Activated T-cell treated with anti-CD3 and anti-CD28 coated beads for 4 hours (primary cell): ENCODE measurements at places on chromosomes 6 and 20.

DNA sequence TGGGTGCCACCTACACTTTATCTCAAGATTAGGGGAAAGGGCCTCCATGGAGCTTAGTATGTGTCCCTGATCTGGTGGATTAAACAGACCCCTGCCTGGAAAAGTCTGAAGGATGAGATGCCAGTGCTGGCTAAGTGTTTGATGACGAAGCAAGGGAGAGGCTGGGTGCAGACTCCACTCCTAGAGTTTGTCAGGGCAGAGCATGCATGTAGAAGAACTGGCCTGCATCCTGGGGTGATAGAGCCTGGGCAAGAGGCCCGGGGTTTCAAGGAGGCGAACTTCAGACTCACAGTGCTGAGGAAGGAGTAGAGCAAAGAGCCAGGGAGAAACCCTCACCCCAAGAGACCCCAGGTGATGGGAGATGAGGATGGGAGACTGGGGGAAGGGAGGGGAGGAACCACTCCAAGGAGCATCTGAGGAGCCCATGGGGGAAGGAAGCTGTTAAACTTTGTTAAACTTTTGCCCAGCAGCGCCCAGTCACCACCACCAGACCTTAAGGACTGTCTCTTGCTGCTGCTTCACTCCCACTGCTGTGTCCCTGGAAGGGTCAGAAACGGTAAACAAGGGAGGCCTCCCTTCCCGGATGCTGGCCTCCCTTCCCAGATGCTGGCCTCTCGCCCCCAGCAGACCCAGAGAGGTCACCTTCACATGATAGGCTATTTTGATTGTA is 61.6 kb downstream of the RPRD1B start:
- DNase-seq: no peak

DNA sequence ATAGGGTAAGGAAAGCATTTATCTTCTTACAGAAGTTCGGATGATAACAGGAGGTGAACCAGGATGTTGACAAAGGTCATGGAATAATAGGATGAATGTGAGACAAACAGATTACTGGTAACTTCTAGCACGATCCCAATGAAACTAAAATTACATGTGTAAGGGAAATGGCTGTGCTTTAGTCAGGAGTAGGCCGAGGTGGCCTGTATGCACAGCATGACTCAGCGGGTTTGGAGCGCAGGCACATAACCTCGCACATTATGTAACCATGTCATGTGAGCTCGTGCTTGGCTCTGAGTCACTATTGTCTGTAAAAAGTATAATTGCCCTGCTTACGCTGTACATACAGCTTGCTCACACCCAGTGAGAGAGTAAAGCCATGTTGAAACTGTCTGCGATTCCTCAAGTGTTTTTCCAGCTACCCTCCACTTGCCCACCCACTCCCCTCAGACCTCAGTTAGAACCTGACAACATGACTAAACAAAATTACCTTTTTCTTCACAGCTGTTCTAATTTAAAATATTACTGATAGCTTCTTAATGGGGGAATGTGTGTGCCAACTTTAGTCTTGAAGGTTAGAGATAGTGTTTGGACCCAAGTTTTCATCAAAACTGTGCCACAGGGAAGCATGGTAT is 8.2 kb downstream of the CYB5R4 start:
- DNase-seq: no peak

DNA sequence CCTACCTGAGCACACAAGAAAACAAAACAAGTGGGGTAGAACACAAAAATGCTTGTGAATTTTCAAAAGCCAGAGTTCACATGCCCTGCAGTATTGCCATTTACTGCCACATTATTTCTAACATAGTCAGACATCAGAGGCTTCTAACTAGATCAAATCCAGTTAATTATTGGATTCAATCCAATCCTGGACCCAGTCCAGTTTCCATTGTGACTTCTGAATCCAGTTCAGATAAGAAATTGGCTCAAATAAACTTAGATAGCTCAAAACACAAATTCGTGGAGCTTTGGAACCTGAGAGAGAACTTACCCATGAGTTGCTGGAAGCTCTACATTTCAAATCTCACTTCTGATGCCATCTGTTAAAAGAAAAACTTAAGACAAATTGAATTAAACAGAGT is 85.2 kb upstream of the ANKEF1 start:
- no peak for DNase-seq

DNA sequence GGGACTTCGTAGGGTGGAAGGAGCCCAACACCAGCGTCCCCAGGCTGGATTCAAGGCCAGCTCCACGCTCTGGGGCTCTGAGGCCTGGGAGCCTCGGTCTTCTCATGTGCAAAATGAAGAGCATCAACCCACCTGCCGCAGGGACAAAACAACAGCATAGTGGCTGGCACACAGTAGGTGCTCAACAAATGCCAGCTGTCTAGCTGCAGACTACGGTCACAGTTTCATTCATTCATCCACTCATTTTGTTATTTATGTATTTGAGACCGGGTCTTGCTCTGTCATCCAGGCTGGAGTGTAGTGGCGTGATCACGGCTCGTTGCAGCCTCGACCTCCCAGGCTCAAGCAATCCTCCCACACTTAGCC is 60.7 kb downstream of the CEBPB start:
- DNase-seq: no peak
